Stimulated activated CD4-positive, alpha-beta T cell treated with anti-CD3 and anti-CD28 coated beads, Interleukin-15, amount 100 ng/mL, for 1 hour (primary cell): ENCODE measurements at places on chromosomes 7 and 10.
A peak's percentile ranks its signal among the peaks of the same experiment; 100 is the strongest.

GRCh38 chr7:111744501-111745155, 182.3 kb upstream of the IMMP2L start:
- no peak for DNase-seq

- no peak for DNase-seq
Measured at GRCh38 chr7:136213012-136213411, 235.9 kb upstream of the MTPN start.

GRCh38 chr7:149316606-149317005, 54.6 kb downstream of the ZNF783 start:
- no peak for DNase-seq

- DNase-seq, result no peak
Measured at GRCh38 chr10:125344573-125345171, 184.3 kb upstream of the CTBP2 start.

DNA sequence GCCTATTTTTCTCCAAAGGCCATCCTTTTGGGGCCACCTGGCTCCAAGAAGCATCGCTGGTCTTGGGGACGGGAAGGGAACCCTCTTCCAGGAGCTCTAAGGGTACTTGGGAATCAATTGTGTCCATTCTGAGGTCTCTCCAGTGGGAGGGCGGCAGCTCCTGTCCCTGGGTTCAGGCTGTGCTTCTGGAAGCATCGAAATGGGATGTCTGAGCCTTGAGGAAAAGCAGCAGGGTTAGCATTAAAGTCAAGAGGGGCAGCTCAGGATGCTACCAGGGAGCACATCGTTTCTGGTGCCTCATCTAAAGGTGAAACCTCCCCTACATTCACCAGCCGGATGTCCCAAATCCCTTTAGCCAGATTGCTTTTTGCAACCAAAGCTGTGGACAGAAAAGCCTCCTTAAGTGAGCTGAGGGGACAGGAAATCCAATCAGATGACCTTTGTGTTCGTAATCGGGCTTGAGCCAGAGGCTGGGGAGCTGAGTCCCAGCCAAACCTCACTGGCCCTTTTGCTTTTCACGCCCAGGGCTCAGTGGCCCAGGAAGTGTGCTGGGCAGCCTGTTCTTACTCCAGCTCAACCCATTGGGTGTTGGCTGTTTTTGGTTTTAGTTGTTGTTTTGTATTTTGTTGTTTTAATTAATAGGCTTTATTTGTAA, 88.8 kb upstream of the ANLN start:
- DNase-seq, result no peak

- no peak for DNase-seq
Measured at GRCh38 chr10:132375795-132376297, 21.2 kb upstream of the PWWP2B start.

DNA sequence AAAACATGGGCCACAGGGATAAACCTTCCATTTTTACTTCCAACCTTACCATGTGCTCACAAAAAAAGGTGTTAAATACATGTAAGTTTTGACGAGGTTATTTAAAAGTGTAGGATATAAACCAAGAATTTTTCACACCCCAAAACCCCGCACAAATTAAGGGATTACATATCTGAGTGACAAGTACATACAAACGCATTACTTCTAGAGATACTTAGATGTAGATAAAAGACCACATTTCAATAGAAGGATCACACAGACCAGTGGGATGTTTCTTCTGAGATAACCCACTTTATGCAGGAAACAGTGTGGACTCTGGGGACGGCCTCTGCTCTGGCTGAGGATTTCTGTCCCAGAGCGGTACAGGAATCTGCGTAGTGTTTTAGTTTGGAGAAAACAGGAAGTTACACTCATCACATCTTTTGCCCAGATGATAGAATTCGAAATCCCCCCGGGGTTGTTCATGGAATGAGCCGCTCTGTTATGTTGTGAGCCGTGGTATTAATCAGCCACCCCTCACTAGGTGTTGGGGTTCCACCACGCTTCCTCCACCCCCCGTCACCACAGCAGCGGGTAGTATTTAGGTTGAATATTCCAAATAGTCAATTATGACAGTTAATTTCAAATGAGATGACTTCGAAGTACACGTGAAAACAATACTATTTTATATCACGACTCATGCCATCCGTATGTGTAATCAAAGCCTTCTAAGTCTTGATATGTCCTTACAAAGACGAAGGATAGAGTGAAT, 1.3 kb upstream of the CUL1 start:
- no peak for DNase-seq

GRCh38 chr10:124648738-124649137, 95.4 kb downstream of the FAM53B start:
- DNase-seq, result no peak

DNA sequence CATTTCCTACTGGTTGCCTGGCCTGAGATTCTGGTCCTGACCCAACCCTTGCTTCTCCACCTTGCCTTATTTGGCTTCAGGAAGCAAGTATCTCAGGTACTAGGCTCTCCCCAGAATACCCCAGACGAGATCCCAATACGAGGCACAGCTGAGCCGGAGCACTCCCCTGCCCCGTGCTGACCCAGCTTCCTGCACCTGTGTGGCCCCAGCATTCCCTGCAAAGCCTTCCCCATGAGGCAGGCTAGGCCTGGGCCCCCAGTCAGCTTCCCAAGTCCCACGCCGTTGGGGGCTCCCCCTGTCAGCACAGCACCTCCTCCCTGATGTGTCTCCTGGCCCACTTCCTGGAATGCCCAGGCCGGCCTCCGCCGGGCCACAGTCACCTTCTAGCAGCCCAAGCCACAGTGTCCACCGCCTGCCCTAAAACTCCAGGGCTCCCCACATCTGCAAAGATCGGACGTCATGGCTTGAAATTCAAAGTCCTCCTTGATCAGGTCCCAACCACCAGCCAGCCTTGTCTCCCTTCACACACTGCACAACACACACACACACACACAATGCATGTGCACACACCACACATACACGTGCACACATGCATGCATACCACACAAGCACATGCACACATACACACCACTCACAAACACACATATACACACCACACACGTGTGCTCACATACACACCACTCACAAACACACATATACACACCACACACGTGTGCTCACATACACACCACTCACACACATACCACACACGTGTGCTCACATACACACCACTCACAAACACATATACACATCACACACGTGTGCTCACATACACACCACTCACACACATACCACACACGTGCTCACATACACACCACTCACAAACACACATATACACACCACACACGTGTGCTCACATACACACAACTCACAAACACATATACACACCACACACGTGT, 78.9 kb upstream of the FOXK1 start:
- DNase-seq, result no peak

DNA sequence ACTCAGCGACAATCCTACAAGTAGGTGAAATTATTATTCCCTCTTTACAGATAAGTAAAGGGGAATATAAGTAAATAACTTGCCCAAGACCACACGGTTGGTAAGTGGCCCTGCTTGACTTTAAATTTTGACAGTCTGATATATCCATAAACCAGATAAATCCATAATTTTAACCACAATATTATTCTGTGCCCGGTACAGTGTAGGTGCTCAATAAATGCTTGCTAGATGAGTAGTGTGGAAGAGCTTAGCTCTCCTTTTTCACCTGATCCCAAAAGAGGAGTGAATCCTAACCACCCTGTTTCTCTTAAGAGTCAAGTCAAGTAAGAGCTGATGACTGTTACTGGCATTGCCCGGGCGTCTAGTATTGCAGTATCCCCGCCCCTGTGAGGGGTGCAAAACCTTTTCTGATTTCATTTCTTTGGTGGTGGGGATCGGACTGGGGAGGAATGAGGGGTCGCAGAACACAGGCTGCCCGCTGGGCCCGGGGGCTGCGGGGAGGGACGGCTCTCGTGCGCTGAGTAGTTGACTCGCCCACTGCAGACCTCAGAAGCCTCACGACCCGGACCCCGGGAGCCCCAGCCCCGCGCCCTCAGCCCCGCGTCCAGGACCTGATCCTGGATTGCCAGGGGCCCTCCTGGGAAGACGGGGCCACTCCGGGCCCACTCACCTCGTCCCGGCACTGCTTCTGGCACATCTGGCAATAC, 490 bp downstream of the KIN start:
- peak; percentile 3 for DNase-seq

DNA sequence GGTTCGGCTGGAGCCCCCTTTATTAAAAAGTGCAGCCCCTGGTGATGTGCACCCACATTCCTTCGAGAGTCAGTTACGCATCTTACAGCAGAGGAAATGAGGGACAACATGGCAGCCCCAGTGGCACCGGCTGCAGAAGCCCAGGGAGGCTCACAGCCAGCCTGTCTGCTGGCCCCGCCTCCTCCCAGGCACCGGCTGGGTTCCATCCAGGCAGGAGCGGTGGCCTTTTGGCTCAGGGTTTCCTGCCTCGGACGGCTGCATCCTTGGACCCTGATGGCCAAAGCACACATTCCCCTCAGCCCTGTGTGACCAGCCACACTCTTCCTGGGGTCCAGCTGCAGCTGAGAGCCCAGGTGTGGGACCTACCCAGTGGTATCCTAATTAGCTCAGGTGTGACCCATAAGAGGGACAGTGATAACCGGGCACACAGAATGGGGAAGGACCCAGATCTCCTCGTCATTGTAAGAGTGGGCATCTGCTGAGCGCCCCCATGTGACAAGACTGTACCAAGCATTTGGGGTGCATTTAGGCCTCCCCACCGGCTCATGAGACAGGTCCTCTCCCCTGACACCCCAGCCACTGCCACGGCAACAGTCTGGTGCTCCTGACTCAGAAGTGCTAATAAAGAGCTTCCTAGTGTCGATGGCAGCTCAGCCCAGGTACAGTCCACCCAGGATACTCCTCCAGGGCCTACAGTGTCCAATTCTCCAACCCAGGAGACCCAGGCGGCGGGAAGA, 63.3 kb upstream of the CHST15 start:
- no peak for DNase-seq

DNA sequence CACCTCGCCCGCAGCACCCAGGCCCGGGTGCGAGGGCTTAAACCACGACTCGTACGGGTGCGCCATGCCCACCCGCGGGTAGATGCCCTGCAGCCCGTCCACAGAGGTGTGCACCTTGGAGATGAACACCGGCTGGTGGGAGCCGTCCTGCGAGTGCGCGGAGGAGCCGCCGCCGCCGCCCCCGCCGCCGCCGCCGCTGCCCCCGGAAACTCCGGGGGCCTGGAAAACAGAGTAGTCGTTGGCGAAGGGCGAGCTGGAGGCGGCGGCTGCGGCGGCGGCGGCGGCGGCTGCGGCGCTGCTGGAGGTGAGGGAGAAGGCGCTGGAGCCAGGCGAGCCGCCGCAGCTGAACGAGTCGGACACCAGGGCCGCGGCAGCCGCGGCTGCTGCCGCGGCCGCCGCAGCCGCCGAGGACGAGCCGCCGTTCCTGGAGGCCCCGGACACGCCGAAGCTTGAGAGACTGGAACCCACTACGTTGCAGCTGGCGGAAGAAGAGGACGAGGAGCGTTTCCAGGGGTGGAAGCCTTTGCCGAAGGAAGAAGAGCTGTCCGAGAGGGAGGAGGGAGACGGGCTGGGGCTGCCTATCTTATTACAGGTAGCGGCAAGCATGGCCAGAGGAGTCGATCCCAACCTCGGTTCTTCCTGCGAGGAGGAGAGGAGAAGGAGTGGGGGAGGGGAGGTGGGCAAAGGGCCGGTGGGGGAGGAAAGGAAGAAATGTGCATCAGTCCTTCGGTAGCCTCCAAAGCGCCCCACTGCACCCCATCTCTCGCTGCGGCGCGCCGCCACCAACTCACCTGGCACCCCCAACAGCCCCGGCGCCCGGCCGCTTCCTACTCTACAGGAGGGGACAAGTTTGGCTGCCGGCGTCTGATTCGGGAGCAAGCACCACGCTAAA, 1.3 kb downstream of the SP8 start:
- no peak for DNase-seq

DNA sequence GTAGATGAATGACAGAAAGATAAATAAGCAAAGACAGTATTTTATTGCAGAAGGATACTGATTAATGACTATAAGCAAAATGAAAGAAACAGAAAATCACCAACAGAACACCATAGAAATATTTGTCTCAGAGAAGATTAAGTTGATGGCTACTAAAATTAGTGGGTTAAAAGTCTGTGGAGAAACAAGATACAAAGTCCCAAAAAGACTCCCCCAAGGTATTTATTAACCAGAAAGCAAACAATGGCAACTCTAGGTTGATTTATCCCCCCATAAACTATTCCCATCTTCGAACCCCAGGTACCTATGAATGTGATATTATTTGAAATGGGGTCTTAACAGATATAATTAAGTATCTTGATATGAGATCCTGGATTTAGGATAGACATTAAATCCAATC, 1104.5 kb upstream of the PHF14 start:
- DNase-seq, result no peak

DNA sequence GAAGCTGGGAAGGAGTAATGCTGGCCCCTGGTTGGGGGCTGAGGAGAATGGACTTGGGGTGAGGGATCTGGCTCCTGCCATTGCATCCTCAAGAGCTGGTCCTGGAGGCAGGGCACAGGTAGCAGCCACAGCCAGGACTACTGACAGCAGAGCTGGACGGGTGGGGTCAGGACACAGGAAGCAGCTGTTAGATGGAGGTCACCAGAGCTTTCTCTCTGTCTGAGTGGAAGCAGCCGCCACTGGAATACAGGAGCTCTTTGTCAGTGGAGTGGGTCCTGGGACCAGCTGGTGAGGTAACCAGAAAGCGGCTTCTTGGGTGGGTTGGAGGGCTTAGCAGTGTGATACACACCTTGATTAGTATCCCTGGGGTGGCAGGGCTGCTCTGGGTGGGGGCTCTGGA, 58.1 kb upstream of the AQP1 start:
- no peak for DNase-seq

GRCh38 chr10:130799532-130799931, 512.0 kb downstream of the TCERG1L start:
- DNase-seq, result no peak

DNA sequence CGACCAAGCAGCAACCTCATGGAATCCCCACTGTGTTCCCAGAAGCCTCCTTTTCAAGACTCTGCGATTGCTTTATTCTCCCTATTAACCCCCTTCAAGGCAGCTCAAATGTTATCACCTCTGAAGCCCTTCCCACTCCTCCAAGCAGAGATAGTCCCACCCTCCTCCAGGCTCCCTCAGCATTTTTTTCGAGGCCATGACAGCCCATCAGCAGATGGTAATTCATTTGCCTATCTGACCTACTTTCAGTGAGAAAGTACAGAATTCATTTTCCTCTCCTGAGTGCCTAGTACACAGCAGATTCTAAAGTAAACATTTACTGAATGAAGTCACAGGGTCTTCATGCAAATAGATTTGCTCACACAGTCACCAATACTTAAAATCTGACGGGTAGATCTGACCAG, 47.8 kb downstream of the HERPUD2 start:
- DNase-seq, result no peak

DNA sequence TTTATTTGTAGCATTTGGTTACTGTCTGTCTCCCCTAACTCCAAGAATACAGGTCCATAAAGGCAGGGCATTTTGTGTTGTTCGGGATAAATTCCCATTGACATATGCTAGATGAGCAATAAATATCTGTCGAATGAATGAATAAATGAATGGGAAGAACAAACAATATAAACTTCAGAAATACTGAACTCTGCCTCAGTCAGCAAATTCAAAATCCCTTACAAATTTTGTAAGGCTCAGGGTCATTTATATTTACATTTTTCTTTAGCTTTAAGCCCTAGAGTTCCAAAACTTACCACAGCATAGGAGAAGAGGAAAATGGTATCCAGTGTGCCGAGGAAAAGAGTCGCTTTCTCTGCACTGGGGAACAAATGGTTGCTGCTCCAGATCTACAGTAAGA, 29.0 kb downstream of the SLC37A3 start:
- DNase-seq, result no peak

- no peak for DNase-seq
Measured at GRCh38 chr10:12769323-12770044, 232.0 kb downstream of the CCDC3 start.

GRCh38 chr10:21519397-21519933, 6.0 kb downstream of the SKIDA1 start:
- DNase-seq, result no peak
